ENCODE measurements at places on chromosomes 11 and 22.

GRCh38 chr11:62411524-62411923, 7.3 kb upstream of the SCGB1A1 start:
- DNase-seq = no peak

DNA sequence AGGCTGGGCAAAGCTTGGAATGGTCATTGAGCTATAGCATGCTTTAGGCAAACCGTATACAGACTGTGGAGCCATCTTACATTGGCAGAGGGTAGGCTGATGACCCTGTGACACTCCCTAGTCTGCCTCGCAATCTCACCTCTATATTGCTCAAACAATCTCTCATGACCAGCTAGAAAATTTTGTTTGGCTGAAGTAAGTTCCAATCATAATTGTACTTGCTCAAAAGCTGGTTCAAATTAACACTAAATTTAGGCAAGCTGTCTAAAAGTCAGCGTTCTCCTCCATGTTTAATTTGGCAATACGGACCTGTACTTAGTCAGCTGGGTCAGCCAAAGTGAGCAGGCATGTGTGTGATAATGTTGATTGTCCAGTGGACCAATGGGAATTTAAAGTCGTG, 133.0 kb downstream of the SWAP70 start:
- DNase-seq = no peak

GRCh38 chr22:27668828-27669797, 132.4 kb downstream of the MN1 start:
- no peak for DNase-seq

GRCh38 chr22:22460635-22461034, 47.9 kb downstream of the ZNF280B start:
- no peak for DNase-seq

DNA sequence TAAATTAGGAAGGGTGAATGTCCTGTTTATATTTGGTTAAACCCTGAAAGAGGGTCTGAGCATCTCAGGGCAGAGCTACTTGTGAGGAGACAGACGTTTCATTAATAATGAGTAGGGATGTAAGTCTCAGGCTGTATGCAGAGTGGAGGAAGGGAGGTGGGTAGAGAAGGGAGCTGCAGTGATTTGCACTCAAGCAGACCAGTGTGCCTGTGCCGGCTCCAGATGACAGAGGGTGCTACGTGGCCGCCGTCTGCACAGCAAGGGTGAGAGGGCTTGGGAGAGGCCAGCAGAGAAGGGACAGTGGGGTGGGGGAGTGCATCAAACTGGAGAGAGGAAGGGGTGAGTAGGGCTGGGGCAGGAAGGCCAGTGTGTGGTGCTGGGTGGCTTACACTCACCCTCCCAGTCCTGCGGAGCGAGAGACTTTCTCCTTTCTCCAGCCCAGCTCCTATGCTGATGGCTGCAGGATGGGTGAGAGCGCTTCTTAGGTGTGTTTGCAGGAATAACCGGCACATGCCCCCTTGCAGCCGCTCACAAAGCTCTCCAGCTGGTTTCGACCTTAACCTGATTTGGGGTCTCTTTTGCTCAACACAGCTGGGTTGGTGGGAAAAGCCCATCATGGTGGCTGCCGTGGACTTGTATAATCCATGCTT, 130.6 kb downstream of the ST3GAL4 start:
- no peak for DNase-seq

GRCh38 chr11:88179971-88180629, 4.9 kb upstream of the RAB38 start:
- no peak for DNase-seq

GRCh38 chr22:24540470-24540869, 14.5 kb downstream of the GUCD1 start:
- no peak for DNase-seq

DNA sequence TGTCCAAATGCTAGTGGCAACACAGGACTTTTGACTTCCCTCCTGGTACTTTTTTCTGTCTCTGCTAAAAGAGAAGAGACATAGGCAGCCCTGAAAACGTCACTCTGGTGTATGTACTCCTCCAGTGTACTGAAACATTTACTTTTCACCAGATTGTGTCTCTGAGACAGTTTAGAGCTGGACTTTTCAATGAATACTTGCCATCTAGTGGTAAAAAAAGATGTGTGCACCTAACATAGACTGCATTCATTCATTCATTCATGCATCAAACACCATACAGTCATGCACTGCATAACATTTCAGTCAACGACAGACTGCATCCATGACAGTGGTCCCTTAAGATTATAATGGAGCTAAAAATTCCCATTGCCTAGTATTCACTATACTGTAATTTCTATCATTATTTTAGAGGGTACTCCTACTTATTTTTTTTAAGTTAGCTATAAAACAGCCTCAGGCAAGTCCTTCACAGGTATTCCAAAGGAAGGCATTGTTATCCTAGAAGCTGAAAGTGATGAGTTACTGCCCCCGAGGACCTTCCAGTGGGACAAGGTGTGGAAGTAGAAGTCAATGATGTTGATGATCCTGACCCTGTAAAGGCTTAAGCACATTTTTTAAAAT, 186.2 kb downstream of the SPON1 start:
- no peak for DNase-seq

- DNase-seq = no peak
These were observed 168.1 kb downstream of the DBX1 start for GRCh38 chr11:19992162-19992561.

DNA sequence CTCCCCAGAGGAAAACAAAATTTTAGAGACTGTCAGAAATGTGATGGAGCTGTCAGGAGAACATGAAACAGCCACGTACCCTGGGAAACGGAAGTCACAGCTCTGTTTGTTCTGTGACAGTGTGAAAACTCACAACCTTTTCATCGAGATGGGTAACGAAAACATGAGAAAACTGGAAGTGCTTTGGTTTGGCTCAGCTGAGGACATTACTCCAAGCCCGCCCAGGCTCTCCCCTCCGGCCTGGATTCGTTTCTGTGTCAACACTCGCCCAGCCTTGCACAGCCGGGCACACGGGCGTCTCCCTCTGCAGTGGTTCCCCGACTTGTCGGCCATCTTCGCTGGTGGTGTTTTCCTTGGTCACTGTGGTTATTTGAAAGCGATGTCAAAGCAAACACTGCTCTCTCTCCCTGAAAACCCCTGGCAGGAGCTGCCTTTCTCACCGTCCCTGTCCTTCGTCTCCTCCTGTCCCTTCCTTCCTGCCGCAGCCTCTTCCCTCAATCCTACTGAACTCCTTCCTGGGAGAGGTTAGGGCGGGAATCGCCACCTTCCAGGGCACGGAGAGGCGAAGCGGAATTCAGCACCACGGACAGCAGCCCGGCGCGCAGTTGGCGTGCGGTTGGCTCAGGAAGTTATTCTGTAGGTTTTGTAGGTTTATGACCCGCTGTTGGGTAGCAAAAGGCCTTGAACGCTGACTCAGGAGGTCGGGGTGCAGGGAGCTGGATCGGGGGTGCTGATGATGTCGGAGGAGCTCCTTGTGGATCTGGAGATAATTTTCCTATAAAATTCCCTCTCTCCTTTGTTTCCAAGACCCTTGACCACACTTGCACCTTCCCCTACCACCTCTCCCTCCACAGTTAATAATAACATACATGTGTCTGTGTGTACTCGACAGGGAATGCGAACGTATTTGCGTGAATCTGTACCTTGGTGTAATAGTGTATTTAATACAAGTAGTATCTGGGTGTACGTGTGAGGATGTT, 13.1 kb upstream of the RPS19BP1 start:
- no peak for DNase-seq

DNA sequence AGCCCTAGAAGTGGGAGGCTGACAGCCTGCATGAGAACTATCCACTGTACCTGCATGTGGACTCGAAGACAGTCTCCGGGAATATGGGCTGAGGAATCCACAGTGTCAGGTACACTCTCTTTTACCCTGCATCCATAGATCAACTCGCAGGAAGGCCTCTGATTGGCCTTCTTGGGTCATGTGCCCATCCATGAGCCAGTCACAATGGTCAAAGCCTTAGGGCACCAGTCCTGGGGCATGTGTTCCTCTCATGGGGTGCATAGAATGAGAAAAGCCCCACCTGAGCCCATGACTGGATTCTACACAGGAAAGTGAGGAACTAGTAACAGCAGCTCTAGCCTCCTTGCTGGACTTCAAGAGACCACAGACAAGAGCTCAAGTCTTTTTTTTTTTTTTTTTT, 10.6 kb downstream of the ART1 start:
- no peak for DNase-seq

DNA sequence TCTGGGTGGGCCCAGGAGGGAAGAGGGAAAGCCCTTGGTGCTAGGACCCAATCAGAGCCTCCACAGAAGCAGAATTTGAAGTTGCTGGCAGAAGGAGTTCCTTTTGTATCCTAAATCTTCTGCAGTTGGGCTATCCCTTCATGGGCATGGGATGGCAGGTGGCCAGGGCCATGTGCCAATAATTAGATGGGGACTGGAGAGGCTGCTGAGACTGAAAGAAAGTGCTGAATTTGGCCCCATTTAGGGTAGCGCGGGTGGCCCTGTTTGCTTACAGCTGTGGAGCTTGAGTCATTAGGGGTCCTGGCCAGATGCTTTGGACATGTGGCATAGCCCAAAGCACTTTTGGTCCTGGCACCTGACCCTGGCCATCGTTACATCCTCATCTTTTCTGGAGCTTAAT, 27.1 kb downstream of the PARVA start:
- DNase-seq = no peak

GRCh38 chr11:67429038-67429668, 859 bp downstream of the RPS6KB2 start:
- no peak for DNase-seq

- peak; percentile 78 for DNase-seq
These were observed 144.6 kb downstream of the NECTIN1 start for GRCh38 chr11:119584193-119585042.

DNA sequence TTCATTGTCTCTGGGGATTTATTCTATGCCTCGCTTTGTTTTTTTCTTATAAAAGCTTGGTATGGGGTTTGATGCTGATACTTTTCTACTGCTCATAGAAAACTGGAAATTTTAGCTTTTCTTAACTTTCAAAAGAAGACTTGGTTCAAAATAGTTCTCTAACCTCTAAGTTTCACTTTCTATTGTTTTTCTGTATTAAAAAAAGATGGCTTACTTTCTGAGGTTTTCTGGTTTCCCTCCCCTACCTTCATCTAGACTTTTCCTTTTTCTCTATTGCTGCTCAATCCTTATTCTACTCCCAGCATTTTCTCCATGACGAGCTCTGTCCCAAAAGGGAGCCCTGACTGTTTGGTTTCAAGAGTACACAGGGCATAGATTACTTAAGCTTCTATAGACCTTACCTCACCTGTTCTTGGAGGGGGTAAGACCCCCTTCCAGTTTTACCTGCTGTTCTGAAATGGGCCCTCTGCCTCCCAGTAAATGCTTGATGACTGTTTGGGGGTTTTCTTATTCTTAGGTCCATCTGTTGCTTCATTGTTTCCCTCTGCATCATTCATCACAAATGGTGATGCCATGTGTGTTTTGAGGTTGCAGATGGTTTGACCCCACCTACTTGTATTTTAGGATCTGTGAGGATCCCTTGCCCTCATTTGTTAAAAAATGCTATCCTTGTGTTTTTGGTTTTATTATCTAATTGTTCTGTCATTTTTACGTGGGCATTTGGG, 29.5 kb downstream of the DNHD1 start:
- no peak for DNase-seq

GRCh38 chr11:5639953-5640352, 15.2 kb downstream of the TRIM34 start:
- DNase-seq = no peak

DNA sequence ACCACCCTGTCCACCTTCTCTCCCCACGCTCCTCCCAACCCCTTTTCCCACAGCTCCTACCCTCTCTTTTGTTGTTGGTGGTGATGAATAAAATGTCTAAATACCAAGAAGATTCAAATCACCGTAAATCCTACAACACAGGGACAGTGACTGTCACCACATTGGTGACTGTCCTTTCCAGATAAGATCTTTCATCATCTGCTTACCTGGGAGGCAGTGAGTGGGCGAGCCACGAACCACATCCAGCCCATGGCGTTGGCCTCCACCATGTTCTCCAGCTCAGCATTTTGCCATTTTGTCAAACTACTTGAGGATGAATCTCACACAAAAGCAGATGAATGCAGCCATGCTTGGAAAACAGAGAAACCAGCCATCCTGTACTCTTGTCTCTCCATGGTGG, 6.7 kb upstream of the CYTH4 start:
- no peak for DNase-seq

DNA sequence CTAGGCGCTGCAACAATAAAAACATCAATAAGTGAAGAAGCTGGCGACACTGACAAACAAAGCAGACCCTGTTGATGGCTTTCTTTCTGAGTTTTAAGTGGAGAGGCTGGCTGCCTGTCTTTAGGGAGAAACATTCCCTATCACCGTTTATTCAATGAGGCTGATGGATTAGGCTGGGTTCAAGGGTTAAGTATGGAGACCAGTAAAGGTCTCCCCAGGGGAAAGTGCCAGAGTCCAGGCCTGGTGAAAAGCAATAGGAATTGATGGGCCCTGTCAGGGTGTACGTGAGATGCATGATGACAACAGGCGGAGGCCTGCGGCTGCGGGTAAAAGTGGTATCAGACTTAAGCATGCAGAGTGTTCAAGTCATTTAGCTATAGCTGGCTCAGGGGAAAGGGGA, 102.6 kb downstream of the ALX4 start:
- DNase-seq = no peak

- DNase-seq = peak; percentile 74
These were observed 32.0 kb downstream of the TMEM184B start for GRCh38 chr22:38240734-38241252.

DNA sequence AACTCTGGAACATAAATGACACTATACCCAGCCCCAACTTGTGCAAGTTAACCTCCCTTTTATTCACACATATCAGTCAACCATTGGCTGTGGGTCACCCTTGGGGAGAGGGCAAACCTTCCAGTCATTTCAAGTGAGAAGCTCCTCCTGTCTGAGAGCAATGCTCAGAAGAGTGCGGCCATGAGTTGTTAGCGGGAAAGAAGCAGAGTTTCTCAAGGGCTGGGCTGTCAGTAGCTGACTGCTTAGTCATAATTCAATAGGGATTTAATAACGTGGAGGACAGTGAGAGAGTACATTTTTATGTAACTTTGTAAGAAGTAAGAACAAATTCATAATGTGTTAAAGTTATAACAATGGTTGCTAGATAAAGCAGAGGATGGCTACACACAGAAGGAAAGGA, 5.1 kb downstream of the PATE2 start:
- DNase-seq = no peak

DNA sequence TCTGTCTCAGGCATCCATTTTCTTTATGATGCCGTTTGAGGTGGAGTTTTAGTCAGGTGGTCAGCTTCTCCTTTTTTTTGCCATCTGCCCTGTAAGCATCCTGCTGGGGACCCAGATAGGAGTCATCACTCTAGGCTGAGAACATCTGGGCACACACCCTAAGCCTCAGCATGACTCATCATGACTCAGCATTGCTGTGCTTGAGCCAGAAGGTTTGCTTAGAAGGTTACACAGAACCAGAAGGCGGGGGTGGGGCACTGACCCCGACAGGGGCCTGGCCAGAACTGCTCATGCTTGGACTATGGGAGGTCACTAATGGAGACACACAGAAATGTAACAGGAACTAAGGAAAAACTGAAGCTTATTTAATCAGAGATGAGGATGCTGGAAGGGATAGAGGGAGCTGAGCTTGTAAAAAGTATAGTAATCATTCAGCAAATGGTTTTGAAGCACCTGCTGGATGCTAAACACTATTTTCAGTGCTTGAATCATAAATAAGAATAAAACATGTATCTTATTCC, 10.9 kb upstream of the HBE1 start:
- peak; percentile 64 for DNase-seq

- no peak for DNase-seq
These were observed 64.6 kb downstream of the KCNJ1 start for GRCh38 chr11:128802358-128802981.

- DNase-seq = peak; percentile 9
These were observed 56.7 kb upstream of the RAB38 start for GRCh38 chr11:88231894-88232482.

- no peak for DNase-seq
These were observed 15.3 kb downstream of the KCNJ5 start for GRCh38 chr11:128906185-128907050.
